Omental fat pad (tissue), 4 donors: ENCODE measurements at places on chromosomes 1 and 21. TPM values are rescaled to one million over a fixed set of nuclear protein-coding genes. Genes with fewer than 3 reads are reported as not detected.

The ACP6 gene
- total RNA-seq, result 9.5 TPM

The ATP6V1G3 gene
- total RNA-seq, result not detected

The GPR25 gene
- total RNA-seq, result not detected

The CFHR2 gene
- total RNA-seq, result not detected

The KRTAP11-1 gene
- total RNA-seq, result not detected

DNA sequence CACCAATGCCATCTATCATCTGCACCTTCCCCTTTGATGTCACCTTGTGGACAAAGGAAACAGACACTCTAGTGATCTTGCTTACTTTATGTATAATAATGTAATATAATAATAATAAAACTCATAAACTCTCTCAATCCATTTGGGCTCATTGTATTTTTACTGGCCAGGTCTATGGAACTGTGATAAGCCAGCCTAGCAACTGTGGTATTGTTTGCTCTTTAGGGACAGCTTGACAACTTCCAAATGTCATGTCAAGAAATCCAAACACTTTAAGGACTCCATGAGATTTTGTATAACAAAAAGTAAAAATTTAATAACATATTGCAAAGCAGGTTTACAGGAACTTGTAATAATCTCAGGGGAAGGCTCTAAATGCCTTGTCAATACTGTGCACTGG is 1163.4 kb upstream of the TMPRSS15 start:
- DNase-seq, result no peak

DNA sequence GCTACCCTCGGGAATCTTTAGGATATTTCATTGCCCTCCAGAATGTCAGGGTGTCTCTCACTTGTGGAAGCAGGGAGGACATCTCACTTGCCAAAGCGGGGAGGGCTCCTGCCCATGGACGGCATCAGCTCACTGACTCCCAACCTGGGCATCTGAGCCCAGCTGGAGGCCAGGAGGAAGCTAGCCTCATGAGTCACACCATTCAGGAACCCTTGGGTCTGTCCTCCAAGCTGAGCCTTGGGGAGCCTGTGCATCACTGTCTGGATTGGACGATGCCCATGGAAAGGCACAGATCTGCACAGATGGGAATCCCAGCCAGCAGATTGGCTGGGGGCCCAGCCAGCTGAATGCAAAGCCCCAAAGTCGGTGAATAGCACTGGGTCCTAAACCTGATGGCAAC is 25.2 kb downstream of the WNT3A start:
- DNase-seq, result no peak

DNA sequence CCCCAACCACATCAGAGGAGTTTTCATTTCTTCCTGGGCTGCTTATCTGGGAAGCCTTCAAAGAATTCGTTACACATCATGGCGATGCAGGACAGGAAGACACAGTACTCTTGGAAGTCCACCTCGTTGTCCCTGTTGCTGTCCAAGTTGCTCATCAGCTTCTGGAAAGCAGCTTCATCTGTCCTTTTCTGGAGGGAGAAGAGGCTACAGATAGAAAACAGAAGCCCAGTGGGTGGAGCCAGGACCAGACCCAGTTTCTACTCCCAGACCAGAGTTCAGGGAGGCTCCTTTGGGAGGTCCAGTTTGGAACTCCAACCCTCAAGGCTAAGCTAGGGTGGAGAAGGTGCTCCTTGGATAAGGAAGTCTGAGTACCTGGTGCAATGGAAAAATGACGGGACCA is 1.9 kb downstream of the S100A4 start:
- no peak for DNase-seq

DNA sequence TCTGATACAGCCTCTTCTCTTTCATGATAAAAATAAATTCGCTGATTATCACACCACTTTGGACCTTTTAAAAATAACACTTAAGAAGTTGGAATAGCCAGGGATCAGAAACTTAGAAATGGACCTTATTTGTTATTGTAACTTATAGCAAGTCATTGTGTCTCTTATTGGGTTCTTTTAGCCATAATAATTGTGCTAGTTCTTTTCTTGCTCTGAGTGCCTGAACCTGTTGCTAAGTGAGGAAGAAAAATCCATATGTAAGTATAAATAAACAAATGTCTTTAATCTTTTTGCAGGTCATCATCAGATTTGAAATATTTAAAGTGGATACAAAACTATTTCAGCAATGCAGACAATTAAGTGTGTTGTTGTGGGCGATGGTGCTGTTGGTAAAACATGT is 25.6 kb downstream of the CDC42 start:
- DNase-seq, result no peak

- no peak for DNase-seq
Measured at GRCh38 chr1:220249522-220249921, 22.7 kb downstream of the RAB3GAP2 start.

GRCh38 chr1:223645903-223646302 is 19.6 kb downstream of the CAPN8 start:
- DNase-seq, result no peak

DNA sequence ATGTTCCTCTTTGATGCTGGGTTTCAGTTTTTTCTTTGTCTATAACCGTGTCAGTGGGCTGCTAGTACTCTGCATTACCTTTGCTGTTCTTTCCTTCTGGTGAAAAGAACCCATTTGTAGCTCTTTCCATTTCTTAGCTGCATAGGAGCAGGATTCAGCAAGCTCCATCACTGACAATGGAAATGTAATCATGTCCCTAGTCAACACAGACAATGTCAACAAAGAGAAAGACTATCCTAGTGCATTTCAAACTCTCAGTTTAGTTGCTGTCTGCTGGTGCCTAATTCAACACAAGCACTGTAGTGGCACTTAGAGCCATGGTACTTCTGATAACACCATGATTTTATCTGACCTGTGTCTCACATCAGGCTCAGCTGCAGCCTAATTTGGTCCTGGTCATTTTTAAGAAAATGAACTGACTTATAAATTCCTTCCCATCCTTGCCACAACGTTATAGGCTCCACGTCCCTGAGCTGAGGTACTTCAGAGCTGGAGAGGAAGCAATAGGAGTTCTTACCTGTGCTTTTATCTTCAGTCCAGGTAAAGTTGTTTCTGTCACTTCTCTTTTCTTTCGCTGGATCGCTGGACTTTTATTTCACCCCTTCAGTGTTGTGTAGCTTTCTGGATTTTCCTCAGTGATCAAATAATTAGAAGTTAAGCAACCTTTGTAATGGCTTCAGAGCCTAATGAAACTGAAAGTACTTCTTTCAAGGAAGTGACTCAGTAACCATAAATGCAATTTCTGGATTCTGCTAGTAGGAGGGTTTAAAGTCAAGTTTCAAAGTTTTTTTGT is at the start of gene GBP3:
Gene GBP3 (minus strand): TSS at position 700 of the 793 bp plus-strand sequence. CDS start 2,145 bp downstream, outside the sequence.
- DNase-seq, result no peak

DNA sequence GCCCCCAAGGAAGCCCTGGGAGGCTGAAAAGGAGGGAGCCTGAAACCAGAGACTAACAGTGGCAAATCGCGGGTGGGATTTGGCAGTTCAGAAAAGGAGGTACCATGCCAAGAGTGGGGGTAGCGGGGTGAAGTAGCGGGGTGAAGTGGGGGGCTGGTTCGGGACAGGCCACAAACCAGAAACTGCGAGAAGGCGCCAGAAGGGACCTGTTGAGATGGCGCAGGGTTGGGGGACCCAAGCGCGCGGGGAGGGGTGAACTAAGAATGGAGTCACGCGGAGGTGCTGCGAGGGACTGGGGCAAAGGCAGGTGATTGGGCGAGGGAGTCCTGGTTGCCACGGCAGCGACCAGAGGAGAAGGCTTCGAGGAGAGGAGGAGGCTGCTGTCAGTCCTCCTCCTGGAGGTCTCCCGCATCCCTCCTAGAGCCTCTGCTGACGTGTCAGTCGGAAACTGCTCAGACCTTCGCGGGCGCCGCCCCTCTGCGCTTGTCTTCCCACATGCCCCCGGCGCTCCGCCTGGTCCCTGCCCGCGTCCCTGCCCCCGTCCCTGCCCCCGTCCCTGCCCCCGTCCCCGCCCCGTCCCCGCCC is 438 bp upstream of the MIA3 start:
- peak; percentile 69 for DNase-seq

DNA sequence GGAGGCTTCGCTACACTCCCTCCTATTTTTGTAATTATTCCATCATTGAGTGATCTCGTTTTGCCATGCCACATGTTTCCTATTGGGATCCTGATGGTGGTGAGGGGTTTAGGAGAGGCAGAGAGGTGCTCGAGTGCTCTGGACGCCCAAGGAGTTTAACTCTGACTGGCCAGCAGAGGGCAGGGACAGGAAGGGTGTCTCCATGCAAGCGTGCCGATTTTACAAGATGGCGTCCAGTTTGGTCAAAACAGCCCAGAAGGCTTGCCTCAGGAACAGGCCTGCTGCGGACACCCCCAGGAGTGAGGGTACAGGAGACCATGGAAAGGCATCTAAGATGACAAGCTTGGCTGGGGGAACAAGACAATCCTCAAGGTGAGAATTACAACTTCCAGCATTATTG is 33.8 kb upstream of the KCNE2 start:
- no peak for DNase-seq

DNA sequence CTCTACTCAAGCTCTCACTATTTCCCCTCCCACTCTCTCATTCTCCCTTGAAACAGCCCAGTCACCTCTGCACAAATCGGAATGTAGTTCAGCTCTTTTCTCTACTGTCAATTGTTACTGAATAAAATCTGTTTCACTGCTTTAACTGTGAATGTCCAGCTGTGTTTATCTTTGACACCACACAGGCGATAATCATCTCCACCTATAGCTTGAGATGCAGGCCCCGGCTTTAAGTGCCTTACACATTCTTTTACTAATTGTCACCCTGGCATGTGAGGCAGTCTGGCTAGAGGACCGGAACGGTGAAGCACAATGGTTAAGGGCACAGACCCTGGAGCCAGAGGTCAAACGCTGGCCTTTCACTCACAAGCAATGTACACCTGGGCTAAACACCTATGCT is 122.8 kb upstream of the C8B start:
- no peak for DNase-seq

- DNase-seq, result no peak
Measured at GRCh38 chr1:56185493-56185892, 393.9 kb downstream of the PLPP3 start.

GRCh38 chr1:200409761-200410565 is at the start of gene ZNF281:
Gene ZNF281, minus strand, starts transcription at chr1:200410036. Its CDS starts 331 bp downstream, at chr1:200409705.
- DNase-seq, result peak; percentile 78

DNA sequence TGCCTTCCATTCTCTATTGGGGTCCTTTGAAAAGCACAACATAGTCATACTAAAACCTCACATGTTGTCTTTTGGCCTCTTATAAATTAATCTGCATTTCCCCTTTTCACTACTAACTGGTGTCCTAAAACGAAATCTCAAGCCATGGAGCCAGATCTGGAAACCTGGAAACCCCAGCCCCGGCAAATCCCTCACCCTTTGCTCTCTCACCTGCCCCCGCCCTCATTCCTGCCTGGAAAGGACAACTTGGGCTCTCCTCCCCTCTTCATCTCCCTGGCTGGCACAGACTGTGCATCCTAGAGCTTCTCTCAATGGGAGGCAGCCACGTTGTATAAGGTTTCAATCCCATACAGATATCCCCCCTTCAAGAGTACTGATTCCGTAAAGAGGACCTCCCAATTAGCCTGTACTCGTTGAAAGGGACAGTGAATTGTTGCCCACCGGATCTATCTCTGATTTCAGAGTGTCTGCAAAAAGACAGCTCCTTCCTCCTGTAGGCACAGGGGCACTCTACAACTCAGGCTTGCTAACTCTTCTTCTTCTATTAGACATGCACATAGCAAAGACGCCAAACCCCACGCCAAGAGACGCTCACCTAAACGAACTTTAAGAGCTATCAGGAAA is 1.4 kb downstream of the DUSP10 start:
- DNase-seq, result no peak

DNA sequence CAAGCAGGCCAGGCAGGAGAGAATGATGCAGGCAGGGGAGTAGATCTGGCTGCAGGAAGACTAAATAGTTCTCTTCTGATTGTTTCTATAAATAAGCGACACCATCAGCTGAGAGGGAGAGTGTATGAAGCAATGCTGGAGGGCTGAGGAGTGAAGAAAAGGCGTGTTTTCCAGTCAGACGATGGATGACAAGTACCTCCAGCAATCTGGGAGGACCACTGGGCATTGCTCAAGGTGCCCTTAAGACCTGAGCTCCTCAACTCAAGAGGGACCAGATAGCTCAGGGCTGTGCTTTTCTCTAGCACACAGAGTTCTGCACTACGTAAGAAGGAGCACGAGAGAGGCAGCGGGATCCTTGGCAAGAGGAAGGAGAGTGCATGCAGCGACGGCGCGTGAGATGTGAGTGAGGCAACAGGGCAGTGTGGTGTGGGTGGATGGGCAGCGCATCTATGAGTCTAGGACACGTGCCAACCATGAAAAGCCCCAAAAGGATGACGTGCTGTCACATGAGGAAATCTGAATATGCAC is 36.0 kb downstream of the PABPC4 start:
- DNase-seq, result peak; percentile 38

GRCh38 chr1:109531380-109531779 is 8.3 kb upstream of the GPR61 start:
- no peak for DNase-seq

DNA sequence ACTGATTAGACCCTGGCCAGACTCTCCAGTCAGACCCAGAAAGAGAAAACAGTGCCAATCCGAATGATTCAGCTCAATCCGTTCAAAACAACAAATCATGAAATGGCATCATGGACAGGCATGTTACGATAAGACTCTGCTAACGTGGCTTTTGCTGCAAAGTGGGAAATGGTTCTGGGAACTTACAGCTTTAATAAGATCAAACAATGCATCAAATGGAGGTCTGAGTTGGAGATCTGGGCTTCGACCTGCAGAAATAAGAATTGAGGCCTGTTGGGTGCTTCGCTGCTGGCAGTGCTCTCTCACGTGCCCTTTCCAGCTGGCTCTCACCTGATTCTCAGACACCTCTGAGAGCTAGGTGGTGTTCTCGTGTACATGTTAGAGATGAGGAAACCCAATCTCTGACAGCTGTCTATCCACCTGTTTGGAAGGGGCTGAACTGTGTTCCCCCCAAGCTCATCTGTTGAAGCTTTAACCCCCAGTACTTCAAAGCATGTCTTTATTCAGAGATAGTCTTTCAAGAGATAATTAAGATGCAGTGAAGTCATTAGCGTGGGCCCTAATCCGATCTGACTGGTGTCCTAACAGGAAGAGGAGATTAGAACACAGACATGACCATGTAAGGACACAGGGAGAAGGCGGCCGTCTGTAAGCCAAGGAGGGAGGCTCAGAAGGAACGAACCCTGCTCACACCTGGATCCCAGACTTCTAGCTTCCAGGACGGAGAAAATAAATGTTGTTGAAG is 45.5 kb upstream of the ETS2 start:
- DNase-seq, result no peak

- DNase-seq, result no peak
Measured at GRCh38 chr1:76048219-76048618, 26.3 kb upstream of the ST6GALNAC3 start.

GRCh38 chr21:46626975-46627501 is 8.4 kb upstream of the PRMT2 start:
- no peak for DNase-seq
